Activated T-helper 9 cell treated with anti-CD3 and anti-CD28 coated beads, Interleukin-2, amount 50 U/mL, for 16 hours (primary cell): ENCODE measurements at places on chromosomes 4 and X.

DNA sequence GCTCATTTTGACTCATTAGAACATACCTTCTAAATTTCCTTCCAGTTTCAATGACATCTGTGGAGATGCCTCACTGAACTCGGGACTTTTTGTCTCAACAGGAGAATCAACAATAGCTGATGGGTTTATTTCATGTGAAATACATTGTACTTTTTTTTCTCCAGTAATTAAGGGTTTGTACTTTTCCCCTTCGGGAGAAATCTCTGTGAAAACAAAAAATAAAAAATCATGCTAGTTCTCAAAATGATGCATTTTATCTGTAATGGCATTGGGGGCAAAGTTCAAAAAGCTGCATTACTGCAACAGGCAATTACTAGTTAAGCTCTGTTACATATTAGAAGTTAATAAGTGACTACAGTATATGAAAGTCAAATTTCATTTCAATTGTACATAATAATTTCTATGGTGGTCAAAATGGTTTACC is 167.3 kb upstream of the SH3RF1 start:
- no peak for DNase-seq

GRCh38 chr4:53890461-53890860 is 173.9 kb downstream of the CHIC2 start:
- DNase-seq = no peak

GRCh38 chrX:137651647-137652046 is 85.7 kb downstream of the ZIC3 start:
- no peak for DNase-seq

DNA sequence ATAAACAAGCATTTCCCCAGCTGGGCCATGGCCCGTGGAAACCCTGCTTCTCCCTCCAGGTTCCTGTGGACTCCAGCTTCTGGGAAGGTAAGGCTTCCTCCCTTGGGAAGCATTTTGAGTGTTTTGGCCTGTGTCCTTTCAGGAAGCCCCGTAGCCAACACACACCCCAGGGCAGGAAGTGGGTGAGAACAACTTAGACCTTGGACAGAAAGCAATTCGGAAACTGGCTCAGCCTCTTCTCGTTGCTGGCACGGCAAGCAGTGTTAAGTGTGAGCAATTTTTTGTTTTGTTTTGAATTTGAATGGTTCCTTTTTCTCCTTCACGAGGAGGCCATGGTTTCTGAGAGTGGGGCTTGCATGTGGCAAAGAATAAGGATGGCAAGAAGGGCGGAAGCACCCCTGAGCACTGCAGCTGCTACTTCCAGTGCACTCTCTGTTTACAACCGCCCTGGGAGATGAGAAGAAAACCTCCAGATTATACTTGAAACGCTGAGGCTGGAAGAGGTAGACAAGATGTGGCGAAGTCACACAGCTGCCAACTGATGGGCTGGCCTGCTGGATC is 14.1 kb upstream of the CYTL1 start:
- no peak for DNase-seq

DNA sequence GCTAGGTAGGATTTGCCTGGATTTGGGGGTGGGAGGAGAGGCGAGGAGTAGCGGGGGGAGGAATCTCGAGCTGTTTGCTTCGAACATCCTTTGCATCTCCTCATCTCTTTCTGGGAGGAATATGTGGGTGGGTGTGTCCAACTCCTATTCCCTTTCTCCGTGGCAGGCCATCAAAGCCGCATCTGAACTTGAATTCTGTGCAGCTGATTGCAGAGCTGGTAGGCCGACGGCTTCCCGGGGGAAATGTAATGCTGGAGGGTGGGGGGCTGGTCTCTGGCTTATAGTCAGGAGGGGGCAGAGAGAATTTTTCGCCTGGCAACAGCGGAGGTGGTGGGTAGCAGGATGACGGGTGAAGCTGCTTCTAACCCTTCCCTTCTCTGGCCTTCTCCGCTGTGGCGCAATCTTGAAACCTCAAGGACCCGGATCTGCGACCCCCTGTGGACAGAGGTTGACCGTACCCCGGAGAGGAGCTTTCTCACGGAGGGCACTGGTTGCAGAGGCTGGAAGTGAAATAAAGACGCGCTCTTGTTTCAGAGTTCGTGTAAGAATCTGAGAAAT is 628 bp downstream of the ZCCHC12 start:
- DNase-seq = no peak

- no peak for DNase-seq
These were observed 93.3 kb downstream of the ANXA3 start for GRCh38 chr4:78644744-78645330.

DNA sequence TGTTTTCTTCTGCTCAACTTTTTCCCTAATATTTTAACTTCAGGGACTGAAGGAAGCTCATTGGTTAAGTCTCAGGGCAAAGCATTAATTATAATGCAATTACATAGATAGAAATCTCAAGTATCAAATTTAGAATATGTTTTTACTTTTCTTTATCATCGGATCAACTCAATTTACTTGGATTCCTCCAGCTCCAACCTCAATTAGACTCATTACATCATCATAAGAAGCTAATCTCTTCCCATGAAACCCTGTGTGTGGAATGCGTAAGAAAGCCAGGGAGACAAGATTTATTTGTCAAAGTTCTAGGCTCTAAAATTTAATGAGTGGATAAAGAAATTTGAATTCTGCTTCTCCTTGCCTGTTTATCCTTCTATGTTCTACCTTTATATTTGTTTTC is 918.4 kb downstream of the ADGRL3 start:
- no peak for DNase-seq

GRCh38 chr4:137389911-137390520 is 142.3 kb downstream of the PCDH18 start:
- no peak for DNase-seq

DNA sequence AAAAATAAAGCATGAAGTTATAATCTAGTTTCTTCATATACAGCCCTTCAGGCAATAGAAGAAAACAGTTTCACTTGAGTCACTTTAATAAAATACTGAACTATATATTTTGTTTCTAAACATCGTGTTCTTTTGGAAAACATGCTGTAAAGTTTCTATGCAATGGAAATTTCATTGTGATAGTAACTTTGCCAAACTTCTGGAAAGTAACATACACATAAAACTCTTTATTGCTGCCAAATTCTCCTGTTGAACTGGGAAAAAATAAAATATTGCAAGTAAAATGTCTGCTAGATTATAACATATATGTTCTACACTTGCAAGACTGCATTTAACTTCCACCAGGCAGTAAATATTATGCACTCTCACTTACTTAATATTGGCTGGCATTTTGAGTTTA is 635.4 kb downstream of the SPRY1 start:
- no peak for DNase-seq

DNA sequence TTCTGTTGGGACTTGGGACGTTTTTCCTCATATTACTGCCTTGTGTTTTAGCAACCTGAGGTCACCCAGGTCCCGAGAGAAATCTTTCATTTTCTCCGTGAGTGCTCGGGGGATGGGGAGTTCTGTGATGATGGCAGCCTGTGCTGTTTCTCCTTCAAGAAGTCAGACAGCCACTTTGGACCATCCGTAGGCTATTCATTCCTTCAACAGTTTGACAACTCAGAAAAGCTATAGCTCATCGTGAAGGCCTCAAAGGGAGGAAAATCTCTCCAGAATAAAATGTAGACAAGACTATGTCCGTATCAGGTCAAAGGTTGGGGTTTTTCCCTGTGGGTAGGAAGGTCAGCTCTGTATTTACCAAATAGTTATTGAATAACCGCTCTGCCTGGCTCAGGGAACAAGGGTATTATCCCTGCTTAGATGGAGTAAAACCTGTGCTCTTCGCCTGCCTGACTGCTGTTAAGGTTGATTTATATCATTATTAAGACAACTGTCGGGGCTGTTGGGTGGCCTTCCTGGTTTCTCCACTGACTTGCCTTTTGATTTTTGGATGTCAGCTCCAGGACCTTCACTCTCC is 36.6 kb downstream of the FAM114A1 start:
- DNase-seq = no peak

DNA sequence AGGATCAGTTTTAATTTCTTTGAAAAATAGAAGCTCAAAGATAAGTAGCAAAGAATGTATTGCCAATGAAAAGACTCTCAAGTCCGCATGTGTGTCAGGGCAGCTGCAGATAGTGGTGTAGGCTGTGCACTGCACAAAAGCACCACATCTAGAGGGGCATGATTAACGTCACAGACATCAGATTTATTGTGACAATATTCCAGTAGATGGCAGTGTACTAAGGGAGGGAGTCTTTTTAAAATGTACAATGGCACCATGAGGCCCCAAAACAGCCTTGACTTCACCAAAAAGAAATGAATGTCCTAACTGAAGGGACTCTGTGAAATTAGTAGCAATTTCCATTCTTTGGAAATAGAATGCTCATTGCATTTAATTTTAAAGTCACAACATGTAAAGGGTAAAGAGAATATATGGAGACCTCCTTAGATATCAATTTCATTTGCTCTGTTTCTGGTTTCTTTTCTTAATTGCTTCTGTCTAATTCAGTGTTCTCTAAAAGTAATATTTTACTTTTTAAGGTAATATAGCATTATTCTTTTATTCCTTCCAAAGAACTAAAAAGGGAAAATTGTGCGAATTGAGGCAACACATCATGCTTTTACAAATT is 98.4 kb downstream of the ZNF827 start:
- no peak for DNase-seq

DNA sequence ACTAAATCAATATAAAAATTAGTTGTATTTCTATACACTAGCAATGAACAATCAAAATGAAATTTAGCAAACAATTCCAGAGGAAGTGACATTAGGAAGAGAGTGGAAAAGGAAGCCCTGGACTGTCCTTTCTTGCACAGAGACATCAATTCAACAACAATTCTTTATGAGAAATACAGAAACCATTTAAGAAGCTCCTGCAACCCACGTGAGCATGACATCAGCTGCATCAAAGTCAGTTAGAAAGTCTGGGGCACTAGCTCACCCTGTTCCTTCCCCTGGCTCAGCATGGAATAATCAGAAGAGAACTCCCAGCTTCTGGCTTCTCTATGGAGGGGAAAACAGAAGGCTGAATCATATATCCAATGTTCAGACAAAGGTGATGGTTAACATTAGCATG is 48.6 kb upstream of the STARD8 start:
- DNase-seq = no peak

DNA sequence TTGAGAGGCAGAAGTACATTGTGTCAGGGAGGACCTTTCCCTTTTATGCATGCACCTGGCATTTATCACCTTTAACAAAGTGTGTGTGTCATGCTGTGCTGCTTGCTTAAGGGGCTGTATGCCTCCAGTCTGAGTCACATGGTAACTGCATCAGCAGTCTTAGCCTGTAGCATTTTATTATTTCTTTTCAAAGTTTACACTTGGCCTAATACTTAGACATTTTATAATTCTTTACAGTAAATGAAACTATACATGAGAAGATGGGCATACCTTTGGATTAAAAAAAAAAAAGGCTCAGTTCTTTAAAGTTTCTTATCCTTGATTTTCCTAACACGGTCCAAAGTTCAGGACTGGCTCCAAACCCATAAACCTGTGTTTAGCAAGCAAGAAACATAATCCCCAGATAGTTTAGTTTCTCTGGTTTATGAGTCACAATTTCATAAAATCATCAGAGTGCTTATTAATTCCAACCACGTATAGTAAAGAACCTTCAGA is 14.6 kb downstream of the NPNT start:
- DNase-seq = no peak

- no peak for DNase-seq
These were observed 38.4 kb downstream of the TMEM271 start for GRCh38 chr4:537436-538264.

GRCh38 chr4:40905414-40905813 is 155.7 kb downstream of the NSUN7 start:
- no peak for DNase-seq

DNA sequence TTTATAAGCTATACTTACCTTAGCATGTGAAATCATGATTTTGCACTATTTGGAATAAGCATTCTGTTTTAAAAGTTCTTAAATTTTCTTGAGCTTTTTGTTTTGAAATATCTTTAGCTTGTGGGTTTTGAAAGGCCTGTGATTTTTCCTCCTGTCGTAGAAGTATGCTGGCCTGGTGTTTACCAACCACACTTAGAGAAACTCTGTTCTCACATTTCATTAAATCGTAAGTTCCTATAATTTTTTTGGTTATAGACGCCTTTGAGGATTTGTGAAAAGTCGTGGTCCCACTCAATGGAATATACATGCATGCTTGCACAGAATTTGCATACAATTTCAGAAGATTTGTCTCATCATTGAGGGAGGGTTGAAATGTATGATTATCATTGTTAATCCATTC is 63.6 kb downstream of the PDLIM5 start:
- no peak for DNase-seq

DNA sequence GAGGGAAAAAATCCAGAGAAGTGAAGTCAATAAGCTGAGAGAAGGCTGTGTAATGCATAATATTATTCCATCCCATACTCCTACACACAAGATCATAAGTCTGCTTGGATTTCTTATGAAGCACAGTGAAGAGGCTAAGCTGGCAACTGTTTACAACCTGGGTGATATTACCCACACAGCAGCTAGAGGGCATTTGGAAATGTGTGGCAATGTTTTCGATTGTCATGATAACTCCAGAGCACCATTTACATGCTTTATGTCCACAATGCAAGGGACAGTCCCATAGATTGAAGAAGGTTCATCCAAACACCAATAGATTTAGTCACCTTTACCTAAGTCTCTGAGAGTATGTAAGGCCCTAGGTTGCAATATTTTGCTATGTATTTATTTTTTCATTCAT is 412.2 kb downstream of the PPP3CA start:
- no peak for DNase-seq

GRCh38 chr4:176441594-176441993 is 121.8 kb downstream of the SPCS3 start:
- DNase-seq = no peak

- DNase-seq = no peak
These were observed 99.4 kb upstream of the SPANXC start for GRCh38 chrX:141341743-141342142.

DNA sequence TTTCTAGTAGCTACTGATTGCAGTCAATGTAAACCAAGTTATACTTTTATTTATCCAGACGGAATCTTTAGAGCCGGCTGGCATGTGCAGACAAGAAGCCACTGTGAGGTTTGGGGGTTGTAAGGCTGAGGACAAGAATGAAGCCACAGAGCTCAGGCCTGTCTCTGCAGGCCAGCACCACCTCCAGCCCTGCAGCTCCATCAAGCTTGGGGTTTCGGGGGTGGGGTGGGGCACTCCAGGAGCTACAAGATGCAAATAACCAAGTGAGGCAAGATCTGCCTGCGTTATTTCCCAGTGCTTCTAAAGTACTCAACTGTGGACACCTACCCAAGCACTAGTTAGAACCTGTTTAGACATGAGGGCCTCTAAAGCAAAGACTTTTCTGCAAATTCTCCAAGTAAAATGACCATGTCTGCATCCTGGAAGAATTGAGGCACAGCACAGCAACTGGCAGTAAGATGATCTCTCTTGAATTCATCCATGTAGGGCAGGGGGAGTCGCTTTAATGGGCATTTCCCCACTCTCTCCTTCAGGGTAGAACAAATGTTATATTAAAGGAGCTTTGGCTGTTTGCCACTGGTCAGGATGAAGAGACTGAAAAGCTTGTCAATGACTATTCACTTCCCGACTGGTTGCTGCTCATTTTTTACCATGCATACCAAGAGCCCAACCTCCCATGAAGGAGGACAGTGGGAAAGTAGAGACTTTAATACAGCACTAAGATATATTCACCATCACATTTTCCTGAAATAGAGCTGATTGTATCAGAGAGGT is 222.5 kb downstream of the MGST2 start:
- DNase-seq = no peak

- no peak for DNase-seq
These were observed 32.0 kb upstream of the KIAA0232 start for GRCh38 chr4:6750286-6751221.
